Tibial nerve (tissue), 4 donors: ENCODE measurements at places on chromosomes 6 and 20. TPM values are rescaled to one million over a fixed set of nuclear protein-coding genes. Genes with fewer than 3 reads are reported as not detected.

The RSPH3 gene
- total RNA-seq: 8.2 TPM

The CLVS2 gene
- 0.22 TPM for total RNA-seq

GRCh38 chr6:10081075-10081474 is 333.8 kb downstream of the TFAP2A start:
- H3K4me3 ChIP-seq: no peak overlapping the region
- no peaks in the 10 kb centered on the region for H3K36me3 ChIP-seq
- H3K27ac ChIP-seq: no peak overlapping the region
- H3K27me3 ChIP-seq: no peaks in the 10 kb centered on the region
- H3K4me1 ChIP-seq: no peaks in the 10 kb centered on the region

DNA sequence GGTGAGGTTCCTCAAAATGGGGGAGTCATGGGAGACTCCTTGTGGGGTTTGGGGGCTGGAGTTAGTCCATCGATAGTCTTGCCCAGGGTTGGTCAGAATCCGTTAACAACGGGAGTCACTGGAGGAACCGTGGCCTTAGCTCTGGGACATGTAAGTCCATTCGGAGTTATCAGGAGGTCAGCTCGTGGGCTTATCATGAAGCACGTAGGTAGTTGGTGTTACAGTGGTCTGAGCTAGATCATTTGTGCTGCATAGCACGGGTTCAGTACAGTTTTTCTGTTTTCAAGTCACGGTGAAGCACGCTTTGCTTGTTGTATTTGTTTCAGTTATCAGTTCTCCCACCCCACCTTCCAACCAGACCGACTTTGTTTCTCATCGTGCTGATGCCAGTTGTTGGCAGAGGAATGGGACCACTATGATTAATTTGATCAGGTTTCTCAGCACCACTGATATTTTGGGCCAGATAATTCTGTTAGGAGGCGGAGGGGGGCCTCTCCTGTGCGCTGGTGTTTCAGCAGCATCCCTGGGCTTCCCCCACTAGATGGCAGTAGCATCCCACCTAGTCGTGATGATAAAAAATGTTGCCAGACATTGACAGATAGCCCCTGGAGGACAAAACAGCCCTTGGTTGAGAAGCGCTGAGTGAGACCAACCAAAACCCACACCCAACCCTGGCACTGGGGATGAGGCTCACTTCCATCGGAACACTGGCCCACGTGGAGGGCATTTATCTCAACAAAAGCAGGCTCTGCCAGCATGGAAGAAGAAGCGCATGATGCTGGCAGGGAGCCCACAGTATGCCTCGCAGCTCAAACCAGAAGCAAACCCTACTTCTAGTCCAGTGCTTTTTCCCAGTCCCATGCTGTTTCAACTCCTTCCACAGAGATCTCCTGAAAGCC is 2.2 kb upstream of the APMAP start:
- peak overlapping the region; percentile 17 for H3K27ac ChIP-seq
- DNase-seq: peak; percentile 76
- H3K36me3 ChIP-seq: no peaks in the 10 kb centered on the region
- H3K4me1 ChIP-seq: peaks cover 57% of the 10 kb centered on the region
